ENCODE measurements at places on chromosomes 3 and 15.

GRCh38 chr3:19540464-19540863 lies 392.2 kb downstream of the KCNH8 start:
- no peak for DNase-seq

DNA sequence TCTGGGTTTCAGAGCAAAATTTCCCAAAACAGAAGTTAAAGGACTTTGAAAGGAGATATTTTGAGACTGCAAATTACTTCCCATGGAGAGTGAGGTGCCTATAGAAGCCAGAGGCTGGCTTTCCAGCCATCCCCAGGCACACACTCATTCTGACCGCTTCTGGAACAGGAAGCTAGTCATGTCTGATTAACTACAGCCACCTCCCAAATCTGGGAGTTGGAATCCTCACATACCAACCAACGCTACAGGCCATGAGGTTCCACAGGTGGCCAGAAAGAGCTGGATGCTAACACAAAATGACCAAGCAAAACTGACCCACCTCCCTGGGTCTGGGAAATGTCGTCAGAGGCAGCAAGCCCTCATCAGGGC lies 87.2 kb downstream of the SNRK start:
- no peak for DNase-seq

DNA sequence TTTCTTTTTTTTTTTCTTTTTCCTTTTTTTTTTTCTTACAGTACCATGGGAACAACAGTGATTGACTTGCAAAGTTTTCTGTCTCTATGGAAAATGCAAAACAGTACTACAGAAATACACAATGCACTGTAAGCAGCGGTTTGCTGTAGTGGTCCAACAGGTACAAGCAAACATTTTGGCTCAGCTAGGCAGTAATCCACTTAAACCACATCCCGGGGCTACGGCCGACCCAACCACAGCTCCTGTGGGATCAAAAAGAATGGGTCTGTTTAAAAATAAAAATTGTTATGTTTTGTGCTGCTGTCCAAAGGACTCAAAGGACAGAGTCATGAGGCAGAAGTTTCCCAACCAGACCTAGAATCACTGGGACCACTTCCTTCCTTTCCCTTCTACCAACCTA lies 667.1 kb upstream of the ADAMTS9 start:
- no peak for DNase-seq

DNA sequence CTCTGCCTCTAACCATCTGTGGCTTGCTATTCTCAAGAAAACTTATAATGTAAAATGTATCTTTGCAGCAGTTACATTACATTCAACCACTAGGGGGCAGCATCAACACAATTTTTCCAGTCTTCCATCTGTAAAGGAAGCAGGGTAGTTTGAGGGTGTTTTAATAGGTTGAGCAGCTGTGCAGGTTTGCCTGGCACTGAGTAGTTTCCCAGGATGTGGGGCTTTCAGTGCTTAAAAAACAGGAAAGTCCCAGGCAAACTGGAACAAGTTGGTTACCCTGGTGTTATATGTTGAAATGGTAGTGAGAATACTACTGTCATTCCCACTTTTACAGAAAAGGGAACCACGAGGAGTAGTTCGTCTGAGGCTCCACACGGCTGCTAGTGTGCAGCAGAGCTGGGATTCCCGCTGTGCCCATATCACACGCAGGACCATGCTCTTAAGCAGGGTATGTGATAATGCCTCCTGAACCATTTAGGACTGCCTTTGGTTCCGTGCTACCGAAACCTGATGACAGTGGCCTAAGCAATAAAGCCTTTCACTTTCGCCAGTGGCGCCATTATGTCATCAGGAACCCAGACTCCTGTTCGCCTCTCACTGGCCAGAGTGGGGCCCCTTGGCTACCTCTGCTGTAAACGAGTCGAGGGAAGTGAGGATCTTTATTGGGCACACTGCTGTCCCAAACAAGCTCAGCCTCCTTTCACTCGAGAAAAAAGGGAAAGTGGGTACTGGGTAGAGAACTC lies 64.7 kb upstream of the ZBTB38 start:
- DNase-seq = peak; percentile 63

DNA sequence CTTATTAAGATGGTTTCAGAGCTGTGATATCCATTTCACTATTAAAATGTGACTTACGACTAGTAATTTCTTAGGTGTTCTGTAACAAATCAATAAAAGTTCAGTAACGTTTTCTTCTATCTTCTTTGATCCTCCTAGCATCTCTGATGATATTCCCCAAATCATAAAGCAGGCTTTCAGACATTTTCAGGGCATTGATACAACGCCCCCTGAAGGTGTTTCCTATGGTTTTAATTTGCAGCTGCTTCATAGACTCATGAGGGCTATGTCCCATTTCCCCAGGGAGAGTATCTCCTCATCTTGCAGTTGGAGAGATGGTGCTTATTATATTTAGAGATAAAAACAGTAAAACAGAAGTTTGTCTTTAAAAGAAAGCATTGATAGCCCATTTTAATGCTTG lies 246.8 kb upstream of the CNTN3 start:
- DNase-seq = no peak

DNA sequence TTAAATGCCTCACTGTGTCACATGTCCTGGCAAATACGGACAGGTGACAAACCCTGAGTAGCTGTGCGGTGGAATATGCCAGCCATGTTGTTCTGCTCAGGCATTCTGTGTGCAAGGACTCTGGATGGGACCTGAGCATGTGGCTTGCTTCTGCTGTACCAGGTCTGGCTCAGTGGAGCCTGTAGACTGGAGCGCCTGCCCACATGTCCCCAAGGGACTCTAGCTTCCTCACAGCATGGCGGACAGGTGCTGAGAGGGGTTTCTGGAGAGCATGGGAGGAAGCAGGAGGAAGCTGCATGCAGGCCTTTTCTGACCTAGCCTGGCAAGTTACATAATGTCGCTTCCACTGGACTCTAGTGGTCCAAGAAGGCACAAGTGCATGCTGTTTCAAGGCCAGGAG lies 96.3 kb downstream of the PLXNA1 start:
- no peak for DNase-seq

GRCh38 chr15:99562238-99562637 lies 3.5 kb upstream of the MEF2A start:
- no peak for DNase-seq

GRCh38 chr15:64443747-64444621 lies 16.4 kb upstream of the ZNF609 start:
- no peak for DNase-seq

DNA sequence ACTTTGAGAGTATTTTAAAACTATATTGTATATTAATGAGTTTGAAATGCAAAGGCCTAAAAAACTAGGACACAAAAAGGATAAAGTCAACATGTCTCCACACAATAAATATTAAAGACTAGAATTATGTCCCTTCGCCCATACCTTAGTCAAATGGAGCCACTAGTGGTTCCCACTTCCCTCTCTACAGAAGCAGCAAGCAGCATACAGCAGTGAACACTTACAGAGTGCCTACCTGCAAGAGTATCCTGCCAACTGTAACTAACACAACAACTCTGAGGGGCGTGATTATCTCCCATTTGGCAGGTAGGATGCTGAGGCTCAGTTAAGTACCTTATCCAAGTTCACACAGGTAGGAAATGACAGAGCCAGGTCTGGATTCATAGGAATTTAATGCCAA lies 17.2 kb downstream of the DYNC1LI1 start:
- no peak for DNase-seq

GRCh38 chr3:72246685-72247084 lies 461.7 kb upstream of the PROK2 start:
- DNase-seq = peak; percentile 60

DNA sequence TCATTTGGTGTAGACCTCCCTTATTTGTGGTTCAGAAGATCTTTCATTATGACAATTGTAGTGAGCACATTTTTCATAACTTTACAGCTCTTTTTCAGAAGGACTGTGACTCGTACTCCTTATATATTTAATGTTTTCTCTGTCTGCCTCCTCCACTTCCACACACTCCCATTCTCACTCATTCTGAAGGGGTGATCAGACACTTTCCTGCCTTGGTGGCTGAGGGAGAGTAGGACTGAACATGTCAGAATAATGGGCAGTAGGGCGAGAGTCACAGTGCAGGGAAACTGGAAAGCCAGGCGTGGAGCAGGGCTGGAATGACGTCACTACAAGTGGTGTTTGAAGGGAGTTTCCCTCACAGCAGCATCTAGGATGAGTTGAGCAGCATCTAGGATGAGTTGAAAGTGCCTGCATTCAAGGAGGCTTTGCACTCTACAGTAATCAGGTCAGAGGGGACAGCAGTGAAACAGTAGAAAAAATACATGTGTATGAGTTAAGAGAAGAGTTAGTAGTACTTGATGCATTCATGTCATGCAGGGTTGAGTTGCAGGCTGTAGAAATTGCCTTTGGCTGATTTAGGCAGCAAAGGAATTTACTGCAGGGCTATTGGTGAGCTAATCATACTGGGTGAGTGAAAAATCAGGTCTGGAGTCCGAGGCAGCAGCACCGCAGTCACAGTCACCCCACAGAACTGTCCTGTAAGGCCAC lies 36.3 kb upstream of the FBXL22 start:
- no peak for DNase-seq

DNA sequence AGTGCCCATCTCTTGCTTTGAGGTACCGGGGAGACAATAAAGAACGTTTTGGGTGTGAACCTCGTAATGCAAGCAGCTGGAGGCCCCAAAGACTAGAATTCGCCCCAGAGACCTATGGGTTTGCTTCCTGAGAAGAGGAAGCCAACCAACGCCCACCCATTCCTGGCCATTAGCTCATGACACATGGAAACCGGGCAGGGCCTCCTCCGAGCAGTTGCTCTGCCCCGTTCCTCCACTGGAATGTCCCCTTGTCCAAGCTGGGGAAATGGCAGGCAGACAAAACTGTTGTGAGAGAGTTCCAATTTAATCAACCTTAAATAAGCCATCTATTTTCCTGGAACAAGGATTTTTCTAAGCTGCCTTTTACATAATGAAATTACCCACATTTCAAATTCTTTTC lies 250.9 kb upstream of the IGF1R start:
- no peak for DNase-seq

DNA sequence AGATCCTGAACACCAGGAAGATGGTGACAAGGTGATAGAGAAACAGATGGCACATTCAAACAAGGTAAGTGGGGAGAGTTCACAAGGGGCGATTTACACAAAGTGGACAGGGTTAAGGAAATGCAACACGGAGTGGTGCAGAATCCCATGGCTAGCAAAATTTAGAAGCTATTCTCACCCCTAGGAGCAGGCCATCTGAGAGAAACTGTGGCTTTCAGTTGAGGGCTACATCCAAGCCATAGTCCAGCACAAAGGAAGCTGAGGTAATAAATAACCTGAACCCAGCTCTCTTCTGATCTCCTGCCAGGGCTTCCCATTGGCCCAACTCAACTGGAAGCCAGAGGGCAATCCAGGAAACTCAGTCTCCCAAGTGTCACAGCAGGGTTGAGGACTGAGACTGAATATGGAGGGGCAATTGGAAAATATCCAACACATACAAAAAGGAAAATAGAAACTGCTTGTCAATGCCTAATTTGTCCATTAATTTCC lies 1.2 kb upstream of the ZNF445 start:
- no peak for DNase-seq

- no peak for DNase-seq
These were observed 20.9 kb downstream of the ASB7 start for GRCh38 chr15:100623301-100623700.

DNA sequence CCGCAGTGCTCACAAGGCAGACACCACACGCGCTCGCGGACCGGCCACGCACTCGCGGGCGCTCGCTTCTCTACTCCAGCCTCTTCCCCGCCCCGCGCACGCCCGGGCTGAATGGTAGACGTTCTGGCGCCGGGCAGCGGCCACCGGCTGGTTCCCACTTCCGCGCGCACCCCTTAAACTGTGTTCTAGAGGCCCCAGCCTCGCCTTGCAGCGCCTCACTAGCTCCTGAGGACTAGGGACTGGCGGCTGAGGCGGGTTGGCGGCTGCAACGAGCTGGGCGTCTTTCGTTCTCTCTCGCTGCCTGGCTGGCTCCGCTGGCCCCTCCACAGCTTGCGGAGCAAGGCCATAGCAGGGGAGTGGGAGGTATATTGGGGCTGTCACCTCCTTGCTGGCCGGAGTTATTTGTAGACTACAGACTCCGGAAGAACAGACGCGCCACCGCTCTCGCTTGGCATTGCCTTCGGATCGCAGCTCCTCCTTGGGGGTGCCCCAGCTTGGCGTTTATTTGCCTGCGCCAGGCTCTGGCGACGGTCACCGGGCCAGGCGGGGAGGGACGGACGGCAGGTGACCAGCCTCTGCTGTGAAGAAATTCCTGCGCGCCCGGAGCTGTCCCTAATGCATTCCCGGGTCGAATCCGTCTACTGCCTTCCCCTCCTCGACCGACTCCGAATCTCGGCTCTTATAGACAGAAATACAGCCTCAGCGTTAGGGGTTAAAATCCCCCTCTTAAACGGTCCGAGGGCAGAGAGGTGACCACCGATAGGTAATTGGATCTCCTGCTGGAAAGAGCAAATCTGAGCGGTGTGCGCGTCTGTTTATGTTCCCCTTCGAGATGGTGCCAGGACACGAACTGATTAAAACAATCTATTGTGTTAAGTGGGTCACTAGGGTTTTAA lies 1.3 kb downstream of the GREM1 start:
- no peak for DNase-seq

DNA sequence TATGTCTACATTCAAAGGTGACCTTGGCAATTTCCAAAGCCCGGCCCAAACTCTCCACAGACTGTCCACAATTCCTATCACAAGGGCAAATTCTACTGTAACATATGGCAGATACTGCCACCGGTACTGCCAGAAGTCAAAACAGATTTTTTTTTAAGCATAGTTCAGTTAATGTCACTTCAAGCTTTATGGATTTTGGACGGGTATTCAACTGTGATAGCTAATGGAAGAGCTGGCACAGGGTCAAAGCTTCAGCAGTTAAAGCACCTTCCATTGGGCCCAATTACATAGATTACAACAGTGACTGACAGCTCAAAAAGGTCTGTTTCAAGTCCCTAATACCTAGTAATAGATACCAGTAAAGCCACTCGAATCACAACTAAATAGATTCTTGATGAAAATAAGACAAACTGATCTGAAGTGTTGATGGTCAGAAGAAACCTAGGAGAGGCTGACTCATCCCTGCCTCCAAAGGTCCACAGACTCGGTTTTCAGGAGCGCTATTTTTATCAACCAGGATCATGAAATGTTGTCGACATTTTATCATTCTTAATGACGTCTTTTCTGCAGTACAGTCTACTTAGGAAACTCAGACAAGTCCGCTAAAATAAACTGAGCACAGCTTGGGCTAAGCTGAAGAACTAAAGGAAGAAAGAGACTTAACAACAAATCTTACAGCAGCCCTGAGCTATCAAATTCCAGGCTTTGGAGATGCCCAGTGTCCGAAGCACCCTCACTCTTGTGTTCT lies 38.7 kb downstream of the ANXA2 start:
- no peak for DNase-seq

GRCh38 chr3:58441514-58442450 lies 8.2 kb upstream of the PDHB start:
- DNase-seq = no peak

DNA sequence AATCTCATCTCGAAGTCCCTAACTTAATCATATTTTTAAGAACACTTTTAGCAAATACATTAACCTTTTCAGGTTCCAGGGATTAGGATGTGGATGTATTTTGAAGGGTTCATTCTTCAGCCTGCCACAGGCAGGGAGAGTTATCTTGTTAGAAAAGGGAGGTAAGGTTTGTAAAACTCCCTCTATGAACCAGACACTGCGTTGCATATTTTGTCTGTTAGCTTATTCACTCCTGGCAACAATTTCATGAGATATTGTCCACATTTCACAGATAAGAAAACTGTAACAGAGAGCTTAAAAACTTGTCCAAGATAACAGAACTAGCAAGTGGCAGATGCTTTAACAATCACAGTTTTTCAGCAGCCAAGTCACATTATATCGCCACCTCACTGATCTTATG lies 155.4 kb downstream of the DIPK2A start:
- DNase-seq = no peak

GRCh38 chr15:91807122-91807521 lies 46.4 kb upstream of the SLCO3A1 start:
- no peak for DNase-seq

- DNase-seq = no peak
These were observed 53.5 kb downstream of the PLXNA1 start for GRCh38 chr3:127036209-127037020.
